Left kidney (tissue), 8 donors: ENCODE measurements at places on chromosomes 3 and 15. TPM values are rescaled to one million over a fixed set of nuclear protein-coding genes. Genes with fewer than 3 reads are reported as not detected.

GRCh38 chr3:11430624-11431023 lies 158.4 kb downstream of the ATG7 start:
- DNase-seq, result no peak

DNA sequence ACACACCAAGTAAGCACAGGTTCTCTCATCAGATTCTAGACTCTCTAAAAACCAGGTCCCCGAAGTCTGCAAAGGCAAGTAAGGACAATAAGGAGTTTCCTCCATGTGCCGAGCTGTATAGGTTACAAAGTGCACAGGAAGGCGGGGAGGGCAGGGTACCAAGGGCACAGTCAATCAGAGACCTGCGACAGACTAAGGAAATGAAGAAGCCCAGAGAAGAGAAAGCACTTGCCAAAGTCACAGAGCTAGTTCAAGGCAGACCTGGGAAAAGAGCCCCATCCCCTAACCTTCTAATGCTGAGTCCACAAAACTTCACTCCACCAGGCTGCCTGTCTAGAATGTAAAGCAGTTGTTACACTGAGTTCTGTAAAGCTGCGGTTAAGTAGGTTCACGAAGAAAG lies 1.7 kb downstream of the SEC13 start:
- no peak for DNase-seq

CSPG5 gene
- polyA plus RNA-seq, result 1.2 TPM

- DNase-seq, result no peak
Observed at GRCh38 chr15:90646662-90647305, 70.4 kb upstream of the BLM start.

SV2B gene
- polyA plus RNA-seq, result 0.67 TPM

GRCh38 chr3:10629671-10630040 lies 124.3 kb upstream of the ATP2B2 start:
- no peak for DNase-seq

GRCh38 chr3:170352936-170353335 lies 4.6 kb upstream of the SKIL start:
- no peak for DNase-seq

DNA sequence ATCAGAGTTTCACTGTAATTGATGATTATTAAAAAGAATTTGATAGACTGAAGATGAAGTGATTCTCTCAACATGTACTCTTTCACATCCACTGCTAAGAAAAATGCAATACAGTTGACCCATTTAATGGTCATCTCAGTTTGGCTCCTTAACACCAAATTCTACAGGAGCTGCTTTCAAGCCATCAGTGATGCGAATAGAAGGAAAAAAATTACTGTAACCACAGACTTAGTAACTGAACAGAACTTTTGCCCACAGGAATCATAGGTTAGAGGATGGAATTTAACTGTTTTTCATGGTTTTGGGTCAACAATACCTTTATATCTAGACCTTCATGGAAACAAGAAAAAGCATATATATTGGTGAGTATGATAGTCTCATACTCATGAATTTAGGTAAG lies 633.5 kb downstream of the CADM2 start:
- no peak for DNase-seq

GRCh38 chr3:191901741-191902140 lies 440.8 kb downstream of the PYDC2 start:
- no peak for DNase-seq

TMEM40 gene
- polyA plus RNA-seq, result 2.2 TPM

CCR2 gene
- polyA plus RNA-seq, result 1.1 TPM
